ENCODE measurements at places on chromosomes 1 and 21.
A peak's percentile ranks its signal among the peaks of the same experiment; 100 is the strongest.

- no peak overlapping the region for H3K27ac ChIP-seq
- peaks cover 16% of the 10 kb centered on the region for H3K27me3 ChIP-seq
- no peak overlapping the region for H3K4me3 ChIP-seq
- no peaks in the 10 kb centered on the region for H3K4me1 ChIP-seq
- no peaks in the 10 kb centered on the region for H3K36me3 ChIP-seq
- DNase-seq, result no peak
Observed at GRCh38 chr1:11893907-11894251, 32.3 kb downstream of the KIAA2013 start.

DNA sequence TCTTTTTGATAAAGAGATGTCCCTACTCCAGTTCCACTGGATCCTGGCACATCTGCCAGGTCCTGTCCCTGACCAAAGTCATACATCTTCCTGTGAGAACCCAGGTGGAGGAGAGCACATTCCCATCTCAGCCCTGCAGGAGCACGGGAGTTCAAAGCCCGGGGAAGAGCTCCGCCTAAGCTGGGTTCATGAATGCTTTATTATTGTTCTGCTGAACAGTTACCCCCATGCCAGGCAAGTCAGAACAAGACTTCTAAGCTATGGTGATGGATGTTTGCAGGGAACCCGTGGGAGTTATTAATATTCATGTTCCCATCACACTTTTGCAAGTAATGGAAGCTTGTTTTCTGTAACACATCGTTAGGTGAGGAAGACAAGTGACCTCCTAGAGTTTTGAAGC is 62.9 kb downstream of the SEC16B start:
- no peaks in the 10 kb centered on the region for H3K27me3 ChIP-seq
- H3K27ac ChIP-seq, result no peak overlapping the region
- H3K36me3 ChIP-seq, result no peaks in the 10 kb centered on the region
- no peak overlapping the region for H3K4me3 ChIP-seq
- no peak for DNase-seq
- peaks cover 6% of the 10 kb centered on the region for H3K4me1 ChIP-seq

DNA sequence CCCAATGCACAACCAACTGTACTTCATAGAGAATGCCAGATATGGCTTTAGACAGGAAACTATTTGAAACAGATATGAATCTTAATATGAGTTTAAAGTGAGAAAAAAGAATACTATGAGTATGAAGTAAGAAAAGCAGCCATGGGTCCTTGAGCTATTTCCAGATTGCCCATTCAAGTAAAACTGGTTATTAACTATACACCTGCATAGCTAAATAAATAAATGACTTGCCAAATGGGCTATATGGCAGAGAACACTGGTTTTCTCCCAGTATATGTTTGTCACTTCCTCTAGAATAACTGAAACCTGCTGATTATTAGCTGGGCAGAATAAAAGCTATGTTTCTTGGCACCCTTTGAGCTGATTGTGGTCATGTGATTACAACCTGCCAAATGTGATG is 17.0 kb upstream of the CD1C start:
- H3K27ac ChIP-seq, result no peak overlapping the region
- H3K4me1 ChIP-seq, result no peaks in the 10 kb centered on the region
- H3K4me3 ChIP-seq, result no peak overlapping the region
- H3K27me3 ChIP-seq, result no peaks in the 10 kb centered on the region
- no peaks in the 10 kb centered on the region for H3K36me3 ChIP-seq

DNA sequence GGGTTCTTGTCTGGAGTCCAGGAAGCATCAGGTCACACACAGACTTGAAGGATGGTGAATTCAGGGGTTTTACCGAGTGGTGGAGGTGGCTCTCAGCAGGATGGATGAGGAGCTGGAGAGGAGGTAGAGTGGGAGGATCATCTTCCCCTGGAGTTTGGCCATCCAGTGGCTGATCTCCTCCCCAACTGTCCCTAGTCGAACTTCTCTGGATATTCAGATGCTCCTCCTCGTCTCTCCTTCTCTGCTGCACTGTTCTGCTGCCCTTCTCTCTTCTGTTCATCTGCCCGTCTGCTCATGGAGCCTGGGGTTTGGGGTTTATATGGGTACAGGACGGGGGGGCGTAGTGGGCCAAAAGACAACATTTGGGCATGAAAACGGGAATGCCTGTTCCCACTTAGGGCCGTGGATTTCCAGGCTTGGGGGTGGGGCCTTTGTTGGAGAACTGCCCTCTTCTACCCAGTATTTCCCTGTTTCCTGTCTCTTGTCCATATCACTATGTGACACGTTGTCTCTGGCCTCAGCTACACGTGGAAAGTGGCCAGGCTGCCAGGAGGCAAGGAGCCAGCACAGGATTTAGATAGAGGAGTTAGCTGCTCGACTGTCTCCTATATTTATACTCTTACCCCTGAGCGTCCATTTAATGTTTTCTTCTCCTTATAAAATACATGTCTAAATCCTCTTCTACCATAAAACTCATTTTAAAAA is 76.7 kb downstream of the SIPA1L2 start:
- H3K4me3 ChIP-seq, result no peak overlapping the region
- no peak for DNase-seq
- H3K27ac ChIP-seq, result no peak overlapping the region
- H3K36me3 ChIP-seq, result no peaks in the 10 kb centered on the region
- H3K4me1 ChIP-seq, result no peaks in the 10 kb centered on the region

DNA sequence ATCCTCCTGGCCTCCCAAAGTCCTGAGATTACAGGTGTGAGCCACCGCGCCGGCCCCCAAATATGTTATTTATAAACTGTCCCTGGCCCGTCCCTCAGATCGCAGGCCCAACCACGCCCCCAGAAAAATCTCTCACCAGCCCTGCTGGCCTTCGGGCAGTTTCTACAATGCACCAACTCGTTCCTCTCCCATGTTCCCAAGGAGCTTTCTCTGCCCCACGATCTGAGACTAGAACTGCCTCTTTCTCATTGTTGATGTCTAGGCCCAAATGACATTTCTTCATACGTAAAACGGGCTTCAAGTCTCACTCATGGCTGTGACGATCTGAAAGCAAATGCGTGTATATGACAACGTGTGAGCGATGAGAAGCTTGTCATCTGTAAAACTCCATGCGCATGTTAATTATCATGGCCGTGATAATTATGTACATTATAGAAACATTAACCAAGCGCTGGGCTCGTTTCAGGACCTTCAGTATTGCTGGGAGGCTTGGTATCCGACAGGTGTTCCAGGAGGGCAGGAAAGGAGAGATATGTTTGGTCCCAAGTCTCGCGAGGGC is 748 bp upstream of the NIPAL3 start:
- peak overlapping the region; percentile 52 for H3K4me3 ChIP-seq
- peaks cover 14% of the 10 kb centered on the region for H3K36me3 ChIP-seq
- DNase-seq, result no peak
- peak overlapping the region; percentile 98 for H3K27ac ChIP-seq
- H3K4me1 ChIP-seq, result peaks cover 51% of the 10 kb centered on the region

GRCh38 chr1:94708811-94709210 is 111.3 kb upstream of the SLC44A3 start:
- peaks cover 22% of the 10 kb centered on the region for H3K4me1 ChIP-seq
- H3K36me3 ChIP-seq, result no peaks in the 10 kb centered on the region
- no peak for DNase-seq
- no peaks in the 10 kb centered on the region for H3K27me3 ChIP-seq

DNA sequence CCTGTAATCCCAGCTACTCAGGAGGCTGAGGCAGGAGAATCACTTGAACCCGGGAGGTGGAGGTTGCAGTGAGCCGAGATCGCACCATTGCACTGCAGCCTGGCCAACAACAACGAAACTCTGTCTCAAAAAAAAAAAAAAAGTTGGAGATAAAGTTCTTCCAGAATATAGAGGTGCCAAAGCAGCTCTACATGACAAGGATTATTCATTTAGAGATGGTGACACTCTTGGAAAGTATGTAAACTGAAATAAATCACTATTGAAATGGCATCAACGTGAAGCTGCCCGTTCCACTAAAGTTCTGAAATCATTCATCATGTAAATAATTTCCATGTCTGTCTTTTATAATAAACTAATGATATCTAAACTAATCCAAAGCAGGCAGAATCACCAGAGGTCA is 14.9 kb downstream of the EIF4G3 start:
- no peak overlapping the region for H3K4me3 ChIP-seq
- no peak for DNase-seq
- H3K4me1 ChIP-seq, result no peaks in the 10 kb centered on the region
- H3K27ac ChIP-seq, result no peak overlapping the region
- H3K36me3 ChIP-seq, result peaks cover 47% of the 10 kb centered on the region

DNA sequence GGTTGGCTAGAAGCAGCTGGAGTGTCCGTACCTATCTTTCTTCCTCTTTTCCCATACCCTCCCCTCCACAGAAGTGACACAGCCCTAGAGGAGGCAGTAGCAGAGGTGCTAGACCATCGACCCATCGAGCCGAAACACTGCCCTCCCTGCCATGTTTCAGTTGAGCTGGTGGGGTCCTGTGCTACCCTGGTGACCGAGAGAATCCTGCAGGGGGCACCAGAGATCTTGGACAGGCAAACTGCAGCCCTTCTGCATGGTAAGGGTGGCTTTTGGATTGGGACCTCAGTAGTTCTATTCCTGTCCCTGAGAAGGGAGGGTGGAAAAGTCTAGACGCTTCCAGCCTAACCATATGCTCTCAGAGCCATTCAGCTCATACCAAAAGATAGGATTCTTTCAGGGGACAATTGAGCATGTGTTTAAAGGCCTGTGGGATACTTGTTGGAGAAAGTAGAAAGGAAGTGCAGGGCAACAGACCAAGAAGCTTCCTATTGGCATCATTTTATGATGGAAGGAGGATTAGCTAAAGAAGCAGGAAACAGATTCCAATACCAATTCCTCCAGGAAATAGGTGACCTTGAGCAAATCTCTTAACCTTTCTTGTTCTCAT is 11.7 kb upstream of the BNIPL start:
- no peaks in the 10 kb centered on the region for H3K27me3 ChIP-seq
- no peaks in the 10 kb centered on the region for H3K4me1 ChIP-seq
- DNase-seq, result no peak
- no peak overlapping the region for H3K4me3 ChIP-seq
- H3K27ac ChIP-seq, result no peak overlapping the region
- H3K36me3 ChIP-seq, result peaks cover 25% of the 10 kb centered on the region

- DNase-seq, result no peak
- peaks cover 7% of the 10 kb centered on the region for H3K4me1 ChIP-seq
- H3K27me3 ChIP-seq, result no peaks in the 10 kb centered on the region
Observed at GRCh38 chr1:192729500-192729899, 79.3 kb upstream of the RGS2 start.

DNA sequence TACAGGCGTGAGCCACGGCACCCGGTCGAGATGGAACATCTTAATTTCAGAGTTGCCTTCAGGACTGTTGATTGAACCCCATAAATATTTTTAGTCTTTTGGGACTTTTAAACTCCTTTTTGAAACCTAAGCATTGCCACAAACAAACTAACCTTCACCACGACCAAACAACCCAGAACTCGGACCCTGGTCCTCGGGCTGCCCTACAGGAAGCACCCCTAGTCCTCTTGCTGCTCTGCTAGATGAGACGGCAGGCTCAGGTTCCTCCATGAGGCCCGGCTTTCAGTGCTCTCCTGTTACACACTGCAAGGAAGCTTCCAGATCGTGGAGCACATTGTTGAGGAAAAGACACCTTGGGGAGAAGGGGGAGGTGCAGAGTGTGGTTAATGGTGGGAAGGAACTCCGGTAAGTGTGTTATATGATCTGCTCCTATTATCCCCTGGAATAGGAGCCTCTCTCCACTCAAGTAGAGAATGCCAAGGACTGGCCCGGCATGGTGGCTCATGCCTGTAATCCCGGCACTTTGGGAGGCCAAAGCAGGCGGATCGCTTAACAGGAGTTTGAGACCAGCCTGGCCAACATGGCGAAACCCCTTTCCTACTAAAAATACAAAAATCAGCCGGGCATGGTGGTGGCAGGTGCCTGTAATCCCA is 5.7 kb downstream of the EPHX1 start:
- H3K27ac ChIP-seq, result no peak overlapping the region
- H3K36me3 ChIP-seq, result no peaks in the 10 kb centered on the region
- DNase-seq, result no peak
- H3K4me1 ChIP-seq, result peaks cover 14% of the 10 kb centered on the region

- no peaks in the 10 kb centered on the region for H3K36me3 ChIP-seq
- H3K4me3 ChIP-seq, result no peak overlapping the region
- H3K27ac ChIP-seq, result no peak overlapping the region
- no peaks in the 10 kb centered on the region for H3K27me3 ChIP-seq
- H3K4me1 ChIP-seq, result no peaks in the 10 kb centered on the region
Observed at GRCh38 chr1:20417581-20417980, 68.4 kb downstream of the CAMK2N1 start.

DNA sequence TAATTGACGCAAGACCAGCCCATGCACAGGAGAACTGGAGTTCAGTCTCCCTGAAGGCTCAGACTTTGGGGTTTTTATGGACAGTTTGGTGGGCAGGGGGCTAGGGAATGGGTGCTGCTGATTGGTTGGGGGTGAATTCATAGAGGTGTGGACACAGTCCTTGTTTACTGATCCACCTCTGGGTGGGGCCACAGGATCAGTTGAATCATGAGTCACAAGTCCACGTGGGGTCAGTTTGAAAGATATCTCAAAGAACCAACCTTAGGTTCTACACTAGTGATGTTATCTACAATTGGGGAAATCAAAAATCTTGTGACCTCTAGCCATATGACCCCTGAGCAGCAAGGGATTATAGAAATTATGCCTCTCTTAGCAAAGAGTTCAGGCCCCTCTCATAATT is 127.9 kb upstream of the L1TD1 start:
- no peak overlapping the region for H3K27ac ChIP-seq
- no peaks in the 10 kb centered on the region for H3K4me1 ChIP-seq
- DNase-seq, result no peak
- no peaks in the 10 kb centered on the region for H3K27me3 ChIP-seq

DNA sequence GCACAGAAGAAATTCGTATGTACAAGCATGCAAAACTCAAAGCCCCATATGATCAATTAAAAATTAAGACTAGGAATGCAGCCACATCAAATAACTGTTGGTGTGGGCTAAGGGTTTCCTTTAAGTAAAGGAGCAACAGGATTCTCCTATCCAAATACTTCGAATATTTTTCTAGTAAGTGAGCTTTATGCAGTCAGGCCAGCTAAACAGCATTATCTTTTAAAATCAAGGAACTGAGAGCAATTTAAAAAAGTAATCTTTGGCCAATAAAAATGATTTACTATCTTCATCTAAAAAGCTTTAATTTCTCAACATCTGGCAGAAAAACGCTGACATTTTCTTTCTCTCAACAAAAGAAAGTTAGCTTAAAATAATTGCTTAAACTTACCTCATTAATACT is 19.8 kb downstream of the CNN3 start:
- DNase-seq, result no peak
- H3K27ac ChIP-seq, result no peak overlapping the region
- peaks cover 20% of the 10 kb centered on the region for H3K4me1 ChIP-seq
- no peak overlapping the region for H3K4me3 ChIP-seq

- H3K27me3 ChIP-seq, result no peaks in the 10 kb centered on the region
- no peak overlapping the region for H3K4me3 ChIP-seq
- no peaks in the 10 kb centered on the region for H3K36me3 ChIP-seq
- H3K27ac ChIP-seq, result no peak overlapping the region
- no peak for DNase-seq
- no peaks in the 10 kb centered on the region for H3K4me1 ChIP-seq
Observed at GRCh38 chr1:109712321-109712864, 342 bp downstream of the GSTM5 start.

GRCh38 chr21:41581592-41582228 is 73.8 kb upstream of the TMPRSS2 start:
- no peaks in the 10 kb centered on the region for H3K36me3 ChIP-seq
- DNase-seq, result no peak
- peak overlapping the region; percentile 90 for H3K27ac ChIP-seq
- no peaks in the 10 kb centered on the region for H3K27me3 ChIP-seq
- H3K4me1 ChIP-seq, result peaks cover 40% of the 10 kb centered on the region

Measured in RWPE2 (cell line).